Fibroblast of skin of left biceps (primary cell): ENCODE measurements at places on chromosomes 16 and 17.

- no peak for DNase-seq
Observed at GRCh38 chr16:89484041-89484501, 6.3 kb downstream of the ANKRD11 start.

- DNase-seq = no peak
Observed at GRCh38 chr17:73163043-73163442, 1.8 kb upstream of the SSTR2 start.

DNA sequence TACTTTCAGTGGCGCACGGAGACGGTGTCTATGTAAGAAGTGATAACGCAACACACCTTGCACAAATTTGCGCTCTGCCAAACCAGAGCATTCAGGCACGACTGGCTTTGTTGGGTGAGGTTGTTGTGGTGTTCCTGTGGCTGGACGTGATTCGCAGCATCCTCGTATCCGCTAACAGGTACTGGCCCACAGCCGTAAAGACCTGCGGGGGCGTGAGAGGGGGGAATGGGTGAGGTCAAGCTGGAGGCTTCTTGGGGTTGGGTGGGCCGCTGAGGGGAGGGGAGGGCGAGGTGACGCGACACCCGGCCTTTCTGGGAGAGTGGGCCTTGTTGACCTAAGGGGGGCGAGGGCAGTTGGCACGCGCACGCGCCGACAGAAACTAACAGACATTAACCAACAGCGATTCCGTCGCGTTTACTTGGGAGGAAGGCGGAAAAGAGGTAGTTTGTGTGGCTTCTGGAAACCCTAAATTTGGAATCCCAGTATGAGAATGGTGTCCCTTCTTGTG, 510.9 kb downstream of the KCNJ18 start:
- no peak for DNase-seq

- no peak for DNase-seq
Observed at GRCh38 chr16:52805559-52806168, 247.0 kb downstream of the CHD9NB start.

GRCh38 chr16:63461248-63461841, 1425.1 kb upstream of the CDH8 start:
- DNase-seq = peak; percentile 21

GRCh38 chr16:85193115-85193493, 80.8 kb upstream of the CIBAR2 start:
- DNase-seq = no peak

GRCh38 chr16:74522160-74522559, 84.8 kb downstream of the GLG1 start:
- DNase-seq = no peak

DNA sequence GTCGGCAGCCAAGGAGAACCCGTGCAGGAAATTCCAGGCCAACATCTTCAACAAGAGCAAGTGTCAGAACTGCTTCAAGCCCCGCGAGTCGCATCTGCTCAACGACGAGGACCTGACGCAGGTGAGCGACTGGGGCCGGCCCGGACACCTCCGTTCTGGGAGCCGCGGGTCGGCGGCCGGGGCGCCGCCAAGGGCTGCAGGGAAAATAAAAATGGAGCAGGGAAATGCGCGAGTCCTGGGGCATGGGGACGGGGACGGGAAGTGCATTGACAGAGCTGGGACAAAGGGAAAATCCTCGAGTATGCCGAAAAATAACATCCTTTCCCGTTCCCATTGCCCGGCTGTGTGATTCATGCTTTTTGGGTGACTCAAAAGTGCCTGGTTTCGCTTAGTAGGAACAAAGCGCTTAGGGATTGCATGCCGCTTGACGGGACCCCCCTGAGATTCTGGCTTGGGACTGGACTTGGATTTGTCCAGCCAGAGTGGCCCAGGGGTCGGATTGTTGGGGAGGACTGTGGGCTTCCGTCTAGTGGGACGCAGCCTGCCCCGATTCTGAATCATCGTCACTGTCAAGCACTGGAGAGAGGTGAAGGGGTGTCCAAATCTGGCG, 699 bp downstream of the MPRIP start:
- no peak for DNase-seq

- no peak for DNase-seq
Observed at GRCh38 chr17:55708175-55708974, 14.3 kb downstream of the TMEM100 start.

DNA sequence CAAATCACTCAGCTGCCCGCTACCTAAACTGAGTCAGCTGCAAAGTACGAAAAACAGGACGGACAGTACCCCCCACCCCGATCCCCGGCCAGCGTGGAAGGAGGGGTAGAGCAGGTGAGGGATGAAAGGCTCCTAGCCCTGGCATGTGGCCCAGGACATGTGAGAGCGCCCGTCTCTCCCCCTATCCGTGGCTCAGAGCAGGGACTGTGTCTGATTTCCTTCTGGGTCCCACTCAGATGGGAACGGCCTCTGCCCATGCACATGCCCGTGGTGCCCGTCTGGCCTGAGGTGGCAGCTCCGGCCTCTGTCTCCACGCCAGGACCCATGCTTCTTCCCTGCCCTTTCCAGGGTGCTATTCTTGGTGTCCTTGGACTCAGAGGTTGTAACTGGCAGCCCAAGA, 30.2 kb upstream of the RASD1 start:
- no peak for DNase-seq

DNA sequence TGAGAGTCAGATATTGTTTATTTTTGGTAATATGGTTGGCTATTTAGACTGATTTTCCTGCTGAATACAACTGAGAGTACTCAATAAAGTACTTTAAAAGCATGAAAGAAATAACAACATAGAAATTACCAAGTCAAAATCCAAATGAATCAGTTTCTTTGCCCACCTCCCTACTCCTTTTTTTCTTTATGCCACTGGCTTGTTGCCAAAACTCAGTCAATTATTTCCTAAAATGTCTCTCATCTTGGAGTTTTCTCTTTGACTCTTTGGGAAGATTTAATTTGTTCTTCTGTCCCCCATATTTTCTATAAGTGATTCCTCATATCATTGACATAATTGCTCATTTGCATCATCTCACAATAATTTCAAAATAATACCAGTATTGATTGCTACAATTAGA, 2.6 kb upstream of the OMG start:
- DNase-seq = no peak

DNA sequence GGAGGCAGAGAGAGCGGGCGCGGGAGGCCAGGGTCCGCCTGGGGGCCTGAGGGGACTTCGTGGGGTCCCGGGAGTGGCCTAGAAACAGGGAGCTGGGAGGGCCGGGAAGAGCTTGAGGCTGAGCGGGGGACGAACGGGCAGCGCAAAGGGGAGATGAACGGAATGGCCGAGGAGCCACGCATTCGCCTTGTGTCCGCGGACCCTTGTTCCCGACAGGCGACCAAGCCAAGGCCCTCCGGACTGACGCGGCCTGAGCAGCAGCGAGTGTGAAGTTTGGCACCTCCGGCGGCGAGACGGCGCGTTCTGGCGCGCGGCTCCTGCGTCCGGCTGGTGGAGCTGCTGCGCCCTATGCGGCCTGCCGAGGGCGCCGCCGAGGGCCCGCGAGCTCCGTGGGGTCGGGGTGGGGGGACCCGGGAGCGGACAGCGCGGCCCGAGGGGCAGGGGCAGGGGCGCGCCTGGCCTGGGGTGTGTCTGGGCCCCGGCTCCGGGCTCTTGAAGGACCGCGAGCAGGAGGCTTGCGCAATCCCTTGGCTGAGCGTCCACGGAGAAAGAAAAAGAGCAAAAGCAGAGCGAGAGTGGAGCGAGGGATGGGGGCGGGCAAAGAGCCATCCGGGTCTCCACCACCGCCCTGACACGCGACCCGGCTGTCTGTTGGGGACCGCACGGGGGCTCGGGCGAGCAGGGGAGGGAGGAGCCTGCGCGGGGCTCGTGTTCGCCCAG, 1.2 kb upstream of the CBX4 start:
- no peak for DNase-seq

DNA sequence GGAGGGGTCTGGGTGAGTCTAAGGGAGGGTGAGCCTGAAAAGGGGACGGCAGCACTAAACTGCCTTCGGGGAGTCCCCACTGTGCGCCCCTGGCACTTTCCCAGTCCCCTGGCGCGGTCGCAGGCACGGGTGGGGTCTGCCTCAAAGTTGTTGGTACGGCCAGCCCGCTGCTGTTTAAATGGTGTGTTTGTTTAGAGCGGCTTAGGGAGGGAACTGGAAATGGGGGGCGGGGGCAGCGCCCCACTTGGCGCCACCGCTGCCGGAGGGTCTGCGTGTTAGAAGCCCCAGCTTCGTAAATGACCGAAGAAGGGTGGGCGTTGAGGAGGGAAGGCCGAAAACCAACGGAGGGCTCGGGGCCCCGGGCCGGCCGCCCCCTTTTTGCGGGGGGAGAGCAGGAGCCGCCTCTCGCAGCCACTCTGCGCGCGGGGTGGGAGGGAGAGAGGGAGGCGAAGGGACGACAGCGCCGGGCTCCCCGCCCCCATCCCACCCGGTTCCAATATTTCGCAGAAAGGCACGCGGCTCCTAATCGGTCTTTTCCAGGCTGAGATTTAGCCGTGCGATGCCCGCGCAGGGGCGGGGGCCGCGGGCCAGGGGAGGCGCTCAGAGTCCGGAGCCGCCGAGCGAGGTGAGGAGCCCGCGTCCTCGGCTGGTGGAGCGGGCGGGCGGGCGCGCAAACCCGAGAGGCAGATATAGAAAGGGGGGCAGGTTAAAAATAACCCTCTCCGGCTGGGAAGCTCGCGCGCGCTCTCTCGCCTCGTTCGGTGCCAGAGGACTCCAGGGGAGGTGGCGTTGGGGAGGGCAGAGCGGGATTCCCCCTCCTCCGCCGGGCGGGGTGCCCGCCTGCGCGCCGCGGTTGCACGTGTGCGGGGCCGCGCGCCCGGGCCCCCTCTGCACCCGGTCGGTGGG, 54.9 kb downstream of the SREBF1 start:
- no peak for DNase-seq

GRCh38 chr16:4313563-4314531, 2.0 kb upstream of the GLIS2 start:
- DNase-seq = no peak

DNA sequence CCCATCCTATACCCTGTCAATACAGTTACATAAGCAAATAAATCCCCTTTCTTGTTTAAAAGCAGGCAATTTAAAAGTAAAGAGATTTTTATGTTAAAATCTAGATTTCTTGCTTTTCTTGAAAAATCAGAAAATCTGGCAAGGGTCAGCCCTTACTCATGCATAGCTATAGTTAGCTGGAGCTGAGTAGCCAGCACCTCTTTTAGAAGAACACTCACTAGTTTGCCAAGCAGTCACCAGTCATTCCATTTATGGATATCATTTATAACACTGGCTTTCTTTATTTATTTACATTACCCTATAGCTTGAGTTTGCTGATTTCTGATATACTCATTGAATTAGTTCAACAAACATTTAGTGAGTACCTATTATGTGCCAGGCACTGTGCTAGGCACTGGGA, 45.7 kb downstream of the NXPH3 start:
- DNase-seq = no peak

GRCh38 chr16:62321606-62322005, 285.4 kb upstream of the CDH8 start:
- DNase-seq = no peak

- DNase-seq = no peak
Observed at GRCh38 chr17:55601874-55602364, 90.7 kb upstream of the SMIM36 start.

DNA sequence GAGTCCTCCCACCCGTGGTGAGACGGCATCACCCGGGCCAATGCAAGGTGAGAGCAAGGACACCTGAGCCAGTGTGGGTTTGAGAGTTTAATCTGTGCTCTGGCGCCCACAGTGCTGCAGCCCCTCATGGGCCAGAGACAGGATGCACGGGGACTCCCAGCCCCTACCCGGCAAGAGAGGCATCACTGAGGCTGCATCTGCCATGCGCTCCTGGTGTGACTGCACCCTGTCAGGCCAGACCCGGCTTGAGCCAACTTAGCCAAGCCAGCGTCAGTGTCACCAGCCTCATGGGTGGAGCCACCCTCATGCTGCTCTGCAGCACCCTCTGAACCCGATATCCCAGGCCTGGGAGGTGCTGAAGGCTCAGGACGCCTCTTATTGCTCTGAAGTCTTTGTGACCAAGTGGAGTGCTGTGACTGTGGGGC, 1.3 kb upstream of the BRICD5 start:
- no peak for DNase-seq

- no peak for DNase-seq
Observed at GRCh38 chr16:88538366-88539060, 31.7 kb upstream of the ZC3H18 start.

DNA sequence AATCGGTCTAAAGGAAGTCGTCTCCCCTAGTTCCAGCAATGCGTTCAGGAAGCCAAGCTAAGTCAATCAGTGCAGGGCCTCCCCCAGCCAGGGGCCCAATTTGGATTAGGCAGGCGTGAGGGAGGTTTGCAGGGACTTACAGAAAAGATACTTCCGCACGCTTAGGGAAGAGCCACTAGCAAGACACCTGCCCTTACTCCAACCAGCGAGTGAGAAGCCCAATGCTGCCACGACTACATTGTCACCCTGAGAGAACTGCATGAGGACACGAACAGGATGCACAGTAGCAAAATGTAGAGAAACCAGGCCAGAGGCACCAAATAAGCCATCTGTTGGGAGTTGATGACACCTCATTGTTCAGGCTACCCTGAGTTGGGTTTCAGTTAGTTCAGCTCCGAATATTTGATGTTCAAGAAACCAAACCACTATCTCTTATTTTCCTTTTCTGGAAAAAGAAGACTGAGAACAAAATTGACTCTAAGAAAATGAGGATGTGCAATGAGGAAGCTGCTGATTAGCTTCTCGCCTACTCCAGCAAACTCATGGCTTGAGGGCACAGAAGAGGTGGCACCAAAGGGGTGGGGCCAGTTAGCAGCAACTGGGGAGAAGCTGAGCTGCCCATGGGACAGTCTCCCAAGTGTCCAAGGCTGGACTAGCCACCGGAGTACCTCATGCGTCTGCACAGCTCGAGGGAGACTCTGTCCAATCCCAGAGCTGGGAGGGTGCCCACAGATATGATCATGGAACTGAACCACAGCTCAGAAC, 29.3 kb downstream of the TK2 start:
- DNase-seq = no peak

GRCh38 chr16:21233521-21234150, at the start of gene ANKS4B:
ANKS4B (plus strand) TSS chr16:21233699; CDS start chr16:21233738, 39 bp downstream.
- DNase-seq = no peak

GRCh38 chr17:1707107-1707506, 3.1 kb downstream of the TLCD2 start:
- DNase-seq = no peak

- peak; percentile 54 for DNase-seq
Observed at GRCh38 chr16:20904507-20905081, 4.0 kb downstream of the LYRM1 start.

GRCh38 chr17:17087424-17088015, 45.3 kb downstream of the MPRIP start:
- DNase-seq = no peak

DNA sequence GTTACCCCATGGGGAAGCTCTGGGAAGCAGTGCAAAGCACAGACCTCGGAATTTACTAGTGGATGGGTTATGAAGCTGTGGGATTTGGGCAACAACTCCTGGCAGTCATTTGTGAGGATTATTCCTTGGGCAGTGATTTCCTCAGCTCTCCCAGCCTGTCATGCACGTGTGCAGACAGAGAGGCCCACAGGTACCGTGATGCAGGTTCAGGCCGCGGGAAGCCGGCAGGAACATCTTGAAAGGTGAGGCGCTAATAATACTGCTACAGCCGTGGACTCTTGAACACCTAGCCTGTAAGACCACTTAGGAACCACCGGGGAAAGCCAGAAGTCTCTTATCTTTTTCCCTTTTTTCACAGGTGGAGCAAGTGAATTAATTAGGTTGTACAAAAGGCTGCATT, 80.2 kb upstream of the CPHXL start:
- DNase-seq = no peak
